Effector CD8-positive, alpha-beta T cell (primary cell): ENCODE measurements at places on chromosomes 5 and 9.

- no peak for DNase-seq
Observed at GRCh38 chr9:105114964-105115728, 129.3 kb upstream of the SLC44A1 start.

GRCh38 chr5:13217636-13218035 is 726.9 kb downstream of the DNAH5 start:
- no peak for DNase-seq

- DNase-seq: no peak
Observed at GRCh38 chr9:16154521-16155078, 601.8 kb downstream of the CCDC171 start.

- no peak for DNase-seq
Observed at GRCh38 chr5:39194466-39195136, 24.8 kb downstream of the FYB1 start.

- DNase-seq: no peak
Observed at GRCh38 chr5:87155106-87155505, 112.6 kb upstream of the RASA1 start.
